ENCODE measurements at places on chromosomes 5 and 9.

DNA sequence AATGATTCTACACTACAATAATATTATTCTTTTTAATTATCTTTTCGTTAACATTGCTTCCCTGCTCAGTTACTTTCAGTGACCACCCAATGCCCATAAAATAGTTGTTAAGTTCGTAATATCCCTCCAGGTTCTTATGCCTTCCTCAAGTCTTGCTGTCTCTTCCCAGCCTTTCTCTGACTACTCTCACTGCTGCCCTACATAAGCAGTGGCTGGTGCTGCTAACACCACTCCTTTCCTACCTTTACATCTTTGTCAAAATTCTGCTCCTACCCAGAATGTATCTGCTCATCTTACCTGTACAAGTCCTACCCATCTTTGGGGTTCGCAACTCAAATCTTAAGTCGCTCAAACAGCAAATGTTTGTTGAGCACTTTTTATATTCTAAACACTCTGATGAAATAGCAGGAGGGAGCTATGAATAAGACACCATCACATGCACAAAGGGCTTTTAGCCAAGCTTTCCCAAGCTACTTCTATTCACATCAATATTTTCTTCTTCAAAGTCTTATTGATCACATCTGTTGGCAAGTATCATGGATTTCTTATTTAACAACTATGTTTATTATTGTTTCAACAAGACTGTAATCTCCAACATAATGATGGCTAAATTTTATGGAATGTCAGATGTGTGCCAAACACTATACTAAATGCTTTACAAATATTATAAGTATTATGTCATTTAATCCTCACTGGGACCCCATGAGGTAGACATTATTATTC is 29.5 kb downstream of the SLC25A46 start:
- DNase-seq, result no peak

- no peak for DNase-seq
Observed at GRCh38 chr5:78547183-78547582, 101.4 kb downstream of the LHFPL2 start.

DNA sequence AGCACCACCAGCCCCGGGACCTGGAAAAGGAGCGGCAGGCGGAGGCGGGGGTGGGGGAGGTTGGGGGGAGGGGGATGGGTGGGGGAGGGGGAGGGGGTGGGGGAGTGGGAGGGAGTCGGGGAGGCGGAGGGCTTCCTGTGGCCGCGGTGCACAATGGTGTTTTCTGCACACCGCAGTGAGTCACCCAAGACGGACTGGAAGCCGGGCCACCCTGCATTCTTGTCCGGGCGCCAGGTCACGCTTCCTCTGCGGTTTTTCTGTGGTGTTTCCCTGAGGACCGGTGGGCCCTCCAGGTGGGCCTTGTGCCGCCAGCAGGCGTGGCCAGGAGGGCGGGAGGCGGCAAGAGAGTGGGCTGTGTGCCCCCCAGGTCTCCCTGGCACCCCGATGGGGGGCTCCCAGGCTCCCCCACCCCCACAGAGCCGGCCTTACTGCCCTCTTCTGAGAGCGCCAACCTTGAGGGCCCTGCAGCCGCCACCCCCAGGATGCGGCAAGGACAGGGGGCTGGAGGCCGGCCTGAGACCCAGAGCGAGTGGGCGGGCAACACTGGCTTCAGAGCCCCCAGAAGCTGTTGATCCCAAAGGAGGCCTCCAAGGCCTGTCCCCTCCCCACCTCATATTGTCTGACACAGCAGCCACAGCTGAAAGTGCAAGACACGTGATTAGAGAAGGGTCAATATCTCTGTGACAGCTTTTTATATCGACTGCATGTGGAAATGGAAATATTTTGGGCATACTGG is 11.1 kb downstream of the EXD3 start:
- no peak for DNase-seq

DNA sequence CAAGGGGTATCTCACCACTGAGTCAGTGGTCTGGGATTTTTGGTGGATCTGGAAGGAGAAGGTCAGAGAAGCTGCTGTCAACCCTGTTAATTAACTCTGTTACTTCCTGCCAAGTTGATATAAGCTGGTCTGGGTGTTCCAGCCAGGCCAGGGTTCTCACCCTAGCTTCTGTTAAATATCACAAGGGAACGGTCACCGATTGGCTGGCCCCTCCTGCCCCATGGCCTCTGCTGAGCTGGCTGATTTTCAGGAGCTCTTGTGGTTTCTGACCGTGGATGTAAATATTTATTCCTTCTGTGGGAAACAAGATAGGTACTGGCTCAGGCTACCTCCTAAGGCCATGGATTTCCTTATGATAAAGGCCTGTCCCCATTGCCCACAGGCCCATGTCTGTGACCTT is 1.0 kb downstream of the ADAMTS13 start:
- DNase-seq, result no peak

GRCh38 chr5:98108497-98108896 is 665.0 kb upstream of the RGMB start:
- no peak for DNase-seq

DNA sequence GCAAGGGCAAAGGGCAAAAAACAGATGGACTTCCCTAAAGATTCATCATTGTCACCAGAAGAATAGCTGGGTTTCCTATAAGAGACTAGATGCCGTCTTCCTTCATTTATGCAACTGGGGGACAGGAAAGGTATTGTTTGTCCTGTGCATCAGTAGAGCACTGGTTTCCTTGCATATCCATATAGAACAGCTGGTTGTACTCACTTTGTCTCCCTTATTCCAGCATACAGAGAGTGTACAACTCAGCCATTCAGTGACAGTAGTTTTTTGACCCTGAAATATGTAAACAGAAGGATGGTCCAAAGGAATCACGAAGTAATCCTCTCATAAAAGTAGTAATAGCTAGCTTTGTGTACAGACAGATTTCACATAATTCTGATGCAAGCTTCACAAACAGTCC is 22.5 kb upstream of the MAST4 start:
- no peak for DNase-seq

DNA sequence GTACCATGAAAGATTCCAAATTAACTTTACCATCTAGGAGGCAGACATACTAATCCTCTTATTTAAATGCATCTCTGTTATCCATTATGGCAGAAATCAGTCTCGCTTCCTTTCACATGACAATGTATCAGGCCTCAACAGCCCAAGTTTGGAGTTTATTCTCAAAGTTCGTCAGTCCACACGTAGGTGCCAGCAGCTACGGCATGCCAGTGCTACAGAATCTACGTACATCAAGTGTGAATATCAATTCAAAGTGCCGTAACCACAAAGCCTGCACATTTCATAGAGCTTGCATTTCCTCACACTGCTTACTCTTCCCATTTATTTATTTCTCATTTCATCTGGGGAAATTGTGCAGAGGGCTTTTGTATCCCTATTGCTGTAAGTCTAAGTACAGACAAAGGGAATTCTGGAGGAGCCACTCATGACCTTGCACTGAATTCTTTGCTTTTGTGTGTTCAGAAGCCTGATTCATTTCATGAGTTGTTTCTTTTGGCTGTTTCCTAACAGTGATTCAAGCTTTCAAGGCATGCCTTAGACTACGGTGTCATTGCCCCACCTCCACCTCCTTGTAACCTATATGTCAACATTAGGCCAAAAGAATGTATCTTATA is 10.0 kb downstream of the ENC1 start:
- DNase-seq, result peak; percentile 54

DNA sequence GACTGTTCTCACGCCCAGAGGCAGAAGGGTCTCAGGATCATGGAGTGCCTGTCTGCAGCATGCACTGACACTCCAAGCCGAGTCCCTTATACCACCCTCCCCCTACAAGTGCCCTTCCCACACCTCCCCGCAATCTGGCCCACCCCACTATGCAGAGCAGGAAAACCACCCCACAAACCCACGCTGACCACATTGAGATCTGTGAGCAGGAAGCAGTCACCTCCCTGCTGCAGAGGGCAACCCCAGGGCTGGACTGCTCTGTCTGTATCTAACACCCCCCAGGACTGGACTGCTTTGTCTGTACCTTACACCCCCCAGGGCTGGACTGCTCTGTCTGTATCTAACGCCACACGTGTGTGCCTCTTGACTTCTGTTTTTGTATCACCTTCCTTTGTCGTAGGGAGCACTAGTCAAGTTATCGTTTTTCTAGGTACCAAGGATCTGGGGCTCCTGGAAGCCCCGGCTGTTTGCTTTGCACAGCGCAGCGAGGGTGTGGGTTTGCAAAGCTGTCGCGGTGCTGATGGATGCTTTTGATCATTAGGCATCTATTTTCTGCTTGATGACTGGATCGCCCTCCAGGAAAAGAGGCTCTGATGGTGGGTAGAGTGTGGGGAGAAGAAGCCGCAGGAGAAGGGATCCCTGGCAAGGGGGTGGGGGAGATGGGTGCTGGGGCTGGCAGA is 21.5 kb downstream of the OLFM1 start:
- no peak for DNase-seq

DNA sequence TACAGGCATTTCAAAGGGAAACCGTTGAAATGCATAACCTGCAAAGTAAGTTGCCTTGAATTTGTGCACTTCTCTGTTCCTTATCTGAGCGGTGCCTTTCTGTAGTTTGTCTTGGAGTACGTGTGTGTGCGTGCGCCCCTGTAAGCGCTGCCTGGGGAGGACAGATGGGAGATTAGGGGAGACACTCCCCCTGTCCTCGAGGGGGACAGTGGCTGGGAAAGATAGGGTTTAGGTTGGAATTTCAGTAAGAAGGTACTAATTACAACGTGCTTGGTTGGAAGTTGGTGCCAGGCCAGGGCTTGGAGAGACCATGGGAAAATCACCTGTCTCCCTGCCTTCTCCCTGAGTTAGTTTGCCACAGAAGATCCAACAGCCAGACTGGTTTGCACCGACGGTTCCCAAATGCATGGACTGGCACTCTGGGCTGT is 73.2 kb downstream of the PIK3R1 start:
- DNase-seq, result no peak

- no peak for DNase-seq
Observed at GRCh38 chr5:134659456-134659855, 10.9 kb downstream of the SEC24A start.

DNA sequence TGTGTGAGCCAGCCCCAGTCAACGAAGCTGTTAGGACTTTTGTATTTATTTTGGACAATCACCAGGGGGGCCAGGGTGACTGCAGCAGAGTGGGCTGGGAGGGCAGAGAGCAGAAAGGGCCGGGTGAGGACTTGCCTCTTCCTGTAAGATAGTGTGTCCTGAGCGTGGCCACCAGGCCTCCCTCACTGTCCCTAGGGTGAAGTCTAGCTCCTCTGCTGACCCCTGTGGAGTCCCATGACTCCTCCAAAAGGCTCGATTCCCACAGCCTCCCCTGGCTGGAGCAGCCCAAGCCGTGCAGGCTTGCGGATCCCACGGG is 147.8 kb downstream of the RXRA start:
- no peak for DNase-seq

- DNase-seq, result no peak
Observed at GRCh38 chr9:92097997-92098482, 17.2 kb downstream of the SPTLC1 start.

DNA sequence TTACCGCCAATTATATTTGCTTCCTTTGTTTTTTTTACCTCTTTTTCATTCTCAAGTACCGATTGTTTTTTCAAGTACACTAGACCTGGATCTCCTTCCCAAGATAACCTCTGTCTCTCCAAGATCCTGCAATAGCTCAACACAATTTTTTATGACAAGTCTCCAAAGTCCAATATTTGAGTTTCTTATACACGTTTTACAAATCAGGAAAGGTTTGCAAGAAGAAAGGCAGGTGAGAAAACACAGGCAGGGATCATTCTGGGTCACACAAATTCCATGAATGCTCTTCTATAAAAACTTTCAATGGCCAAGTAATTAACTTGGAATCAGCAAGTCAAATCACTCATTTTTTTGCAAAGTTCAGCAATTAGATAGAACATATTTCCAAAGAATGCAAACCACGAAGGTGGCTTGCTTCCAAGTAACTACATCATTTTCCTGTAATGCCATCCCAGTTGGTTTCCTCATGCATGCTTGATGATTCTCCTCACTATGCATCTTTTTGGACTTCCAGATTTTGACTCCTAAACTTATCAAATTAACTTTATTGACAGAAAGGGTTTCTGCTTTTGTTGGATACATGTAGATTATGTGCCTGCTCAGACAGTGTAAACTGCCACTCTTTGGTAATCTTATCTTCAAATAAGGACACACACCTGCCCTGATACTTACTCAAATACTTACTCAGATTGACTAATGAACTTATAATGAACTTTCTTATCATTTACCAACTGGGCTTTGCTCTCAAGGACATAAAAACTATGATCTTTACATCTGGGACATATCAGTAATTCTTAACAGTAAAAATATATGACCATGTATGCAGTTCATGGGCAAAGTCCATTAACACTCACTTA is 24.7 kb upstream of the IFNE start:
- no peak for DNase-seq

GRCh38 chr9:98215821-98216220 is 23.4 kb upstream of the CORO2A start:
- DNase-seq, result no peak

DNA sequence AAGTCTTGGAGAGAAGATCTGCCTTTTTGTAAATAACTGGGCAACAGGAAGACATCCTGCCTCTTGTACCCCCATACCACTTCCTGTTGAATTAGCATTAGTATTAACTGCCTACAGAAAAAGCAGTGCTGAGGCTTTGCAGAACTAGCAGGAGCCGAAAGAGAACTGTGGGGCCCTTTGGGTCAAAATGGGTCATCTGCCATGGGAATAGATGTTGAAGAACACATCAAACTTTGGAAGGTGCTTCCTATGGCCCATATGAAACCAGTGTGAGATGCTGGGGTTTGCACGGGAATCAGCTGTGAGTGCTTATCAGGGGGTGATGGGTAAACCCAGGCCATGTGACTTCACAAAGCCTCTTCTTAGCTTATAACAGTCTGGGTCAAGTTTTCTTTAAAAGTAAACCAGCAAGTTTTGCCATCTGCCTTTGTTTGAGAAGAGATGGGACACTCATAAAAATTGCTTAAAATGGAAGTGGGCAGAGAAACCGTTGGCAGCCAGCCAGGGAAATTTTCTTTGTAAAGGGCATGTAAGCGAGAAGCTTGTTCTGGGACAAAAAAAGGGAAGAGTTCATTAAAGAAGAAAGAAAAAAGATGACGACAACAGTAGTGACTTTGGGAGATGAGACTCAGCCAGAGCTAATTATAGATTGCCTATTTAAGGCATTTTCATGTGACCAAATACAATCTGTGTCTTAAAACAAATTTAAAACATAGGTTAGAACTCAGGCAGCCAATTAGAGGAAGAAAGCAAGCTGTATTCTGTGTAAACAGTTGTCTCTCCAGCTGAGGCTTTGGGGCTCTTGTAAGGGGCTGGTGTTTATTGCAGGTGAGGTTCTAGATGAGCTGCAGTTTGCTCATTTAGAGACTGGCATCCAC is 4.4 kb downstream of the SLC25A25 start:
- peak; percentile 28 for DNase-seq

DNA sequence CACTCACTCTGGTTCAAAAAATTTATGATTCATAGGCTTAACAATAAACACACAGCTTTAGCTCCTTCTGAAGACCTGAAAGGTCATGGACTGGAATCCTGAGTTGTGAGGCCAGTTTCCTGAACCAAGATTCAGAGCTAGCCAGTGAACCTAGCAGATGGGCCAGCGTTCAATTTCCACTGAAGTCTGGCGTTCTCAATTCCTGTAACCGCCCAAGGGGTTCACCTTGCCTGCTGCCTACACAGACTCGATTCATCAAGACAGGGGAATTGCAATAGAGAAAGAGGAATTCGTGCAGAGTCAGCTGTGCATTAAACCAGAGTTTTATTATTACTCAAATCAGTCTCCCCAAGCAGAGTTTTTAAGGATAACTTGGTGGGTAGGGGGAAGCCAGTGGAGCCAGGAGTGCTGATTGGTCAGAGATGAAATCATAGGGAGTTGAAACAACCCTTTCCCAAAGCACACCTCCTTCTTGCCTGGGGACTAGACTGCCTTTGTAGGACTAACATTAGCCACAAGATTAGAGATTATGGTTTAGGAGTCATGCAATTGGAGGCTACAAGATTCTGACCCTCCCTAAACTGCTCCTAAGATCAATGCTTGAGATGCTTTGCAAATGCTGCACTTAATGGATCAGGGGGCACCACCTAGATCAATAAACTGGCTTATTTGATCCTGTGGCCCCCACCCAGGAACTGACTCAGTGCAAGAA is 117.5 kb upstream of the SHB start:
- no peak for DNase-seq
